Stimulated activated CD8-positive, alpha-beta memory T cell treated with anti-CD3 and anti-CD28 coated beads, Interleukin-7, amount 100 ng/mL, for 1 hour (primary cell): ENCODE measurements at places on chromosomes 2 and 18.

DNA sequence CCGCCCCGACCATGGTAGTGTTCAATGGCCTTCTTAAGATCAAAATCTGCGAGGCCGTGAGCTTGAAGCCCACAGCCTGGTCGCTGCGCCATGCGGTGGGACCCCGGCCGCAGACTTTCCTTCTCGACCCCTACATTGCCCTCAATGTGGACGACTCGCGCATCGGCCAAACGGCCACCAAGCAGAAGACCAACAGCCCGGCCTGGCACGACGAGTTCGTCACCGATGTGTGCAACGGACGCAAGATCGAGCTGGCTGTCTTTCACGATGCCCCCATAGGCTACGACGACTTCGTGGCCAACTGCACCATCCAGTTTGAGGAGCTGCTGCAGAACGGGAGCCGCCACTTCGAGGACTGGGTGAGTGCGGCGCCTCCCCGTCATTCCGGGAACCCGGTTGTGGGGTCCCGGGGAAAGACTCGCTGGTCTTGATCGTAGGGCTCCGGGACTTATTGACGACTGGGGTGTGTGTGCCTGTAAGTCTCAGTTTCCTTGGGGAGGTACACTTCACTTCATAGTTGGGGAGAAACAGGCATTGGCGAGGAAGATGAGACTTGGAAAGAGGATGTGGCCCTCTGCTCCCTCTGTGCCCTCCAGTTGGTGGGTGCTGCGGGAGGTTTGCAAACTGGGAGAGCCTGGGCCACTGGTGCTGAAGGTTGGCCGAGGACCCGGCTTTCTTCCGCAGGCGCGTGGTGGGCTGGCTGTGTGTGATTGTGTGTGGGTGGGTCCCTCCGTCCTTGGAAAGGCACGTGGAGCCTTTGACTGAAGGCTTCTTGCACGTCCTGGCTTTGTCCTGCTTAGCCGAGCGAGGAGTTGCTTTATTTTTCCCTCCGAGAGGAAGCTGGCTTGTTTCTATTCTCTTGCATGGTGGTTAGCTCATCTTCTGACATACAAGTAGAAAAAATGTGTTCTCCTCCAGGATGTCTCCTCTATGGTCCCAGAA lies 886 bp downstream of the PRKCE start:
- DNase-seq: no peak

GRCh38 chr2:953975-954686 lies 3.5 kb downstream of the SNTG2 start:
- no peak for DNase-seq

DNA sequence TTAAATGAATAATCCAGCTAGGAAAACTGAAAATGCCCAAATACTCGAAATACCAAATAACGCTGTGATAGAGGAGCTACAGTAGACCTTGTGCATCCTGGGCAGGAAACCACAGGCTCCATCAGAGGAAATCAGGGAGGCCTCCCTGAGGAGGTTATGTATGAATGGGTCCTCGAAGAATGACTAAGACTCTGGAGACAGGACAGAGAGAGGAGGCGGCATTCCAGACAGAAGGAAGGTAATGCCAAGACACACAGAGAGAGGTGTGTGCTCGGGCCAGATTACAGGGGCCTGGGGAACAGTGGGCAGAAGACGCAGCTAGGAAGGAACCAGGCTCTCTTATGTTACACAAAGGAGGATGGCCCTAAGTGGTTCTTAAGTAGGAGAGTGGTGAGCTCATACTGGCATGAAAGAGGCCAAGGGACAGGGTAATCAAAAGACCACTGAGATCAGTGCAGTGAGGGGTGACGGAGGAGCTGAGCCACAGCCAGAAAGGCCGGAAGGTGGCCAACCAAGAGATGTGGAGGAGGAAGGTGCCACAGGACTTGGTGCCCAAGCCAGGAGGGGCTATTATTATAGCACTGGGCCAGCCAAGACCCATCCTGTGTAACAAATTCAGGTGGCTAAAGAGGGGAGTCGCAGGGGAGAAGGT lies 9.9 kb downstream of the ST3GAL5 start:
- no peak for DNase-seq

- no peak for DNase-seq
Observed at GRCh38 chr2:111167863-111168162, 47.1 kb downstream of the BCL2L11 start.
